ENCODE measurements at places on chromosomes 3 and 15. TPM values are rescaled to one million over a fixed set of nuclear protein-coding genes. Genes with fewer than 3 reads are reported as not detected.

GOLGA8T gene
- 1.2 TPM for total RNA-seq

VPS8 gene
- 49.2 TPM for total RNA-seq

ATOSA gene
- total RNA-seq = 43.4 TPM

COL6A6 gene
- total RNA-seq = 0.79 TPM

NR1D2 gene
- total RNA-seq = 36.9 TPM

TBC1D23 gene
- 32.1 TPM for total RNA-seq

ERICH6 gene
- total RNA-seq = not detected

GASK1A gene
- total RNA-seq = 39.9 TPM

NAALADL2 gene
- 15.1 TPM for total RNA-seq

GNAT1 gene
- 1.3 TPM for total RNA-seq

SEMA5B gene
- total RNA-seq = 0.44 TPM

ITGB5 gene
- total RNA-seq = 452 TPM

RTP1 gene
- not detected for total RNA-seq

SHC4 gene
- total RNA-seq = 1.2 TPM

RPLP1 gene
- 795 TPM for total RNA-seq

OR4M2 gene
- not detected for total RNA-seq

ECE2 gene
- total RNA-seq = not detected

GCNT3 gene
- not detected for total RNA-seq

EFL1 gene
- total RNA-seq = 15.9 TPM

GHSR gene
- total RNA-seq = not detected

GPR156 gene
- total RNA-seq = 0.79 TPM

WNT7A gene
- total RNA-seq = not detected

Data from omental fat pad (tissue), 4 donors.